Ovary (tissue), 10 donors: ENCODE measurements at places on chromosomes 2 and 18.

DNA sequence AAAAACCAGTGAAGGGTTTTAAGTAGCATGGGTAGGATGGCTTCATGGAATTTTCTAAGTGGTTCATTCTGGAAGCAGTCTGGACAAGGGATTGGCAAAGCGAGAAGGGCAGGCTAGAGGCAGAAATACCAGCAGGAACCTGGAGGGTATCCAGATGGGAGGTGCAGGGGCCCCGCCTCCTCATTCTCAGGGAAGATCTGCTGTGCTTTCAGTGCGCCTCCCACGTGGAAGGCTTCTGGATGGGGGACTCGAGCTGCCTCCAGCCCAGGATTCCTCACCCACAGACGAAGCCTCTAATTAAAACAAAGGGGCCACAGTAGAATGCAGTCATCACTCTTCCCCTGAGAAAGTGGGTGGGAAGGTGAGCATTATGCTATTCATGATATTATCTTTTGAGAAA, 79.8 kb downstream of the VSNL1 start:
- DNase-seq = no peak

DNA sequence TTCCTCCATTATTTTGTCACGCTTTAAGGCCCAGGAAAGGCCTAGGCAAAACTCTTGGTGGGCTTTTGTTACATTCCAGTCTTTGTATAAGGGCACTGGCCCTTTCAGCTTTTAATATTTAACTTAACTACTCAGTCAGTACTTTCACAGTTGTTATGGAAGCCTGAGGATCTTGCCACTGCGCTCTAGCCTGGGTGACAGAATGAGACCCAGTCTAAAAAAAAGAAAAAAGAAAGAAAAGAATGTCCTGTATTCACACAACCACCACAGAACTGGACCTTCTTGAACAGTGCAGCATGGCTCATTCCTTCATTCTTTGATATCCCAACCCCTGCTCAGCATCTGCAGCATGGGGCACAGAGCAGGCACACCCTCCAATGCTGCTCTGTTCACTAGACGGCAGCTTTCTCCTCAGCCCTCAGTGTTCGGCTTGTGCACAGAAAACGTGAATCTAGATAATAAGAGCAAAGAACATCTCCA, 93.4 kb upstream of the MSH2 start:
- no peak for DNase-seq

GRCh38 chr2:157480182-157480961, 36.5 kb upstream of the CYTIP start:
- no peak for DNase-seq

- DNase-seq = no peak
Observed at GRCh38 chr18:58097907-58098166, 53.8 kb downstream of the NEDD4L start.

DNA sequence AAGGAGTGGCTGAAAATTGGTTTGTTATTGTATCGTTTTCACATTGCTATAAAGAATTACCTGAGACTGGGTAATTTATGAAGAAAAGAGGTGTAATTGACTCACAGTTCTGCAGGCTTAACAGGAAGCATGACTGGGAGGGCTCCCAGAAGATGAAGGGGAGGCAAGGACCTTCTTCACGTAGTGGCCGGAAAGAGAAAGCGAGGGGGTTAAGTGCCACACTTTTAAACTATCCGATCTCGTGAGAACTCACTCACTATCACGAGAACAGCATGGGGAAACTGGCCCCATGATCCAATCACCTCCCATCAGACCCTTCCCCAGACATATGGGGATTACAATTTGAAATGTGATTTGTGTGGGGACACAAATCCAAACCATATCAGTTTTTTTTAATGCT, 81.6 kb downstream of the FBXO15 start:
- no peak for DNase-seq

- DNase-seq = no peak
Observed at GRCh38 chr2:113079131-113079530, 11.4 kb downstream of the IL1F10 start.

DNA sequence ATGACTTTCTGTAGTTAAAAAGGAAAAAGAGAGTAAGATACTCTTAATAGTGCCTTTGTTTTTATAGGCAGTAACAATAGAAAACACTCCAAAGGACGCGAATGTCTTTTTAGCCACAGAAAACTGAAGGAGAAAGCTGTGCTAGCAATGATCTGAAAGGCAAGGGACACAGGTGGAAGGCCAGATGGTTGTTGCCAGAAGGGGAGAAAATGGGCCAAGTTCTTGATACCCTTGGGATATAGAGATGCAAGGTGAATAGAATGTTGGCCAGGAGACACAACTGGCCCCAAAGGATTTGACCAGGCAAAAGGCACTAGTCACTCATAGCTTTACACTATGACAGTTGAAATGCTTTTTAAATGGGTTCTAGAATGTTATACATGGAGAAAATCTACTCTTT, 180.0 kb downstream of the NRXN1 start:
- no peak for DNase-seq

DNA sequence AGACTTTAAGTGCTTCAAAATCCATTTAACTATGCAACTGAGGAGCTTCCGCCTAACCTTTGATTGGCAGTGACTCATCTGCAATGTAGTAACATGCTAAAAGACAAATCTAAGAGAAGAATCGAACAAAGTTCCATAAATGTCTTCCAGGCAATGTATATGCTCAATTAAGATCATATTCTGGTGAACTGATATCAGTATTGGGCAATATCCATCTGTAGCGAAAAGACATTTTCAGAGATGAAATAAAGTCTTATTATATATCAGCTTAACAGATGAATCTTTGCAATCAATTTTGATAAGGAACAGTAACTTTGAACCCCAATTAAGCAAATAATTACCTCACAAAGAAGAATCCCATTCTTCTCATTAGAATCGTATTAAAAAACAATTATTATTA, 11.6 kb downstream of the ZC3H8 start:
- no peak for DNase-seq

DNA sequence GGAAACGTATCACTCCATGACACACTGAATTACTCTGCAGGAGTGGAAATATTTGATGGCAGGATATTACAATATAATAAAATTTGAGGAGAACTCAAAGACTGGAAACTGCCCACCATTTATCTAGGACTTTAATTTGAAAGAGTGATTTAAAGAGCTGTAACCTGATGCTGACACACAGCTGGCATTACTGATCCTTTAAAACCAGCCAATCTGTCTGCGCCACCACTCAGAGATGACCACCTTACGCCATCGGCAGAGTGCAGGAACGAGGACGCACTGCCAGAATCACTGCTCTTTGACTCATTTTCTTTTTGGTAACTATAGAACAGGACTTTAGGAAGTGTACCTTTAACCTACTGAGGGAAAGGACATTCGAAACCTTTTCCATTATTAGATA, 114.1 kb downstream of the EPB41L3 start:
- DNase-seq = no peak
